ENCODE measurements at places on chromosomes 1 and 21.

DNA sequence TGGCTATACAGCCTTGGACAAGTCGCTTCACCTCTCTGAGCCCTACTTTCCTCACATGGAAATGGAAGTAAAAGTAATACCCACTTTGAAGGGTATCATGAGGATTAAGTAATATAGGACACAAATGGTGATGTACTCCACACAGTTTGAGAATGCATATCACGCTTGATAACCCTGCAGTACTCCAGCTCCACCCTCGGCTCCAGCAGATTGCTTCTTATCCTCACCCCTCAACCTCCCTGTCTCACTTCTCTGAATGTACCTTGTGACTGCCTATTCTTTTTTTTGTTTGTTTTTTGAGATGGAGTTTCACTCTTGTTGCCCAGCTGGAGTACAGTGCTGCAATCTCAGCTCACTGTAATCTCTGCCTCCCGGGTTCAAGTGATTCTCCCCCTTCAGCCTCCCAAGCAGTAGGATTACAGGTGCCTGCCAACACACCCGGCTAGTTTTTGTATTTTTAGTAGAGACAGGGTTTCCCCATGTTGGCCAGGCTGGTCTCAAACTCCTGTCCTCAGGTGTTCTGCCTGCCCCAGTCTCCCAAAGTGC, 55.5 kb downstream of the LDLRAD2 start:
- DNase-seq: no peak

- no peak for DNase-seq
Observed at GRCh38 chr21:25980710-25981109, 189.9 kb downstream of the APP start.

- DNase-seq: no peak
Observed at GRCh38 chr1:34904236-34905097, 25.0 kb downstream of the DLGAP3 start.

GRCh38 chr1:38328278-38329035, 281.9 kb upstream of the POU3F1 start:
- DNase-seq: no peak

- DNase-seq: no peak
Observed at GRCh38 chr1:37325509-37326437, 148.6 kb upstream of the ZC3H12A start.
